Femur (tissue), 1 donor: ENCODE measurements at places on chromosomes 16 and 17.
A peak's percentile ranks its signal among the peaks of the same experiment; 100 is the strongest.

- no peak for DNase-seq
These were observed 48.3 kb upstream of the GPR139 start for GRCh38 chr16:20122011-20122410.

- DNase-seq, result no peak
These were observed 51.1 kb downstream of the ADAMTS18 start for GRCh38 chr16:77383606-77384187.

- DNase-seq, result peak; percentile 83
These were observed 116.1 kb downstream of the METRNL start for GRCh38 chr17:83195330-83196023.

DNA sequence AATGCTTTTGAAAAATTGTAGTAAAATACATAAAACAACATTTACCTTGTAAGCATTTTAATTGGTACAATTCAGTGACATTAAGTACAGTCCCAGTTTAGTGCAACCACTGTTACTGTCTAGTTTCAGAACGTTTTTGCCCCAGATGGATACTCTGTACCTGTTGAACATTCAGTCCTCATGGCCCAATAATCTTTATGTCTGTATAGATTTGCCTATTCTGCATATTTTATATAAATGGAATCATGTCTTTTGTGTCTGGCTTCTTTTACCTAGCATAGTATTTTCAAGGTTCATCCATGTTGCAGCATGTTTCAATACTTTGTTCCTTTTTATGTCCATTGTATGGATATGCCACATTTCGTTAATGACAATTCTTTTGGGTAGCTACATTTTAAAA is 37.2 kb downstream of the TENT4B start:
- no peak for DNase-seq

GRCh38 chr17:8109661-8110455 is 8.5 kb downstream of the ALOXE3 start:
- peak; percentile 38 for DNase-seq

- DNase-seq, result no peak
These were observed 15.9 kb upstream of the PECAM1 start for GRCh38 chr17:64406321-64407200.

GRCh38 chr16:84277244-84277823 is 17.3 kb upstream of the WFDC1 start:
- DNase-seq, result peak; percentile 76

GRCh38 chr17:82940226-82941020 is 100.6 kb upstream of the ZNF750 start:
- DNase-seq, result peak; percentile 18

GRCh38 chr17:8073627-8074484 is 13.7 kb downstream of the ALOX12B start:
- DNase-seq, result peak; percentile 67

GRCh38 chr17:15464231-15464985 is 3.0 kb downstream of the CDRT4 start:
- no peak for DNase-seq

GRCh38 chr16:80466024-80466987 is 74.5 kb upstream of the DYNLRB2 start:
- DNase-seq, result peak; percentile 83

DNA sequence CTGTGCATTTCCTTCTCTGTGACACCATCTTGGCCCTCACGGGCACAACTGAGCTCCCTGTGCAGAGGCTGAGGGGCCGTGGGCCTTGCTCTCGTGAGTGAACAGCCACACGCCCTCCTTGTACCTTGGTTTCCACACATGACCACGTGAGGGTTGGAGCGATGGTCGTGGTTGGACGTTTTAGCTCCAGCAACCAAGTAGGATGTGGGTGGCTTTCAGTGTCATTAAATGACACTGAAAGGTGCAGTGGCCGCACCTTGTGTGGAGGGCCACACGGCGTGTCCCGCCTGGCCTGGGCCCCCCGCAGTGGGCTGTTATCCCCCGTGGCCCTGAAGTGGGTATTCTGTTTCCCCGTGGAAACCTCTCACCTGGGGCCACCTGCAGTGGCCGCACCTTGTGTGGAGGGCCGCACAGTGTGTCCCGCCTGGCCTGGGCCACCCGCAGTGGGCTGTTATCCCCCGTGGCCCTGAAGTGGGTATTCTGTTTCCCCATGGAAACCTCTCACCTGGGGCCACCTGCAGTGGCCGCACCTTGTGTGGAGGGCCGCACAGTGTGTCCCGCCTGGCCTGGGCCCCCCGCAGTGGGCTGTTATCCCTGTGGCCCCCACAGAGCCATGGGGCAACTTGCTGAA is 28.2 kb downstream of the ACSF3 start:
- DNase-seq, result no peak

- DNase-seq, result no peak
These were observed 2.3 kb upstream of the CBX8 start for GRCh38 chr17:79799174-79799537.

DNA sequence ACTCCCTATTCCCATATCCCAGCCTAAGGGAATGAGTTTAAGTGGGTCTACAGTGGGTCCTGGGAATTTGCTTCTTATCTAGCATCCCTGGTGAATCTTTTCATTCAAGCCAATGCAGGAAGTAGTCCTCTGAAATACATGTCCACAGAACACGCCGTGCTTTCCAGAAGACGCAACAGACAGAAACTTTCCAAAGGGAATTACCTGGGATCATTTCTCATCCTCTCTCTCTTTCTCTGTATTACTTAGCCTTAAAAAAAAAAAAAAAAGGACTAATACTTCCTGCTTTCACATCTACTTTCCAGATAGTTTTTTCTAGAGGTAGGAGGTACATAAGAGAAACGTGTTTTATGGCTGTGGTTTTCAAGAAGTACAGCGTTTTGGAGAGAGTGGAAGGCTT is 499.0 kb downstream of the MAF start:
- no peak for DNase-seq

- DNase-seq, result no peak
These were observed 488.9 kb downstream of the SHISA9 start for GRCh38 chr16:13390093-13390985.

DNA sequence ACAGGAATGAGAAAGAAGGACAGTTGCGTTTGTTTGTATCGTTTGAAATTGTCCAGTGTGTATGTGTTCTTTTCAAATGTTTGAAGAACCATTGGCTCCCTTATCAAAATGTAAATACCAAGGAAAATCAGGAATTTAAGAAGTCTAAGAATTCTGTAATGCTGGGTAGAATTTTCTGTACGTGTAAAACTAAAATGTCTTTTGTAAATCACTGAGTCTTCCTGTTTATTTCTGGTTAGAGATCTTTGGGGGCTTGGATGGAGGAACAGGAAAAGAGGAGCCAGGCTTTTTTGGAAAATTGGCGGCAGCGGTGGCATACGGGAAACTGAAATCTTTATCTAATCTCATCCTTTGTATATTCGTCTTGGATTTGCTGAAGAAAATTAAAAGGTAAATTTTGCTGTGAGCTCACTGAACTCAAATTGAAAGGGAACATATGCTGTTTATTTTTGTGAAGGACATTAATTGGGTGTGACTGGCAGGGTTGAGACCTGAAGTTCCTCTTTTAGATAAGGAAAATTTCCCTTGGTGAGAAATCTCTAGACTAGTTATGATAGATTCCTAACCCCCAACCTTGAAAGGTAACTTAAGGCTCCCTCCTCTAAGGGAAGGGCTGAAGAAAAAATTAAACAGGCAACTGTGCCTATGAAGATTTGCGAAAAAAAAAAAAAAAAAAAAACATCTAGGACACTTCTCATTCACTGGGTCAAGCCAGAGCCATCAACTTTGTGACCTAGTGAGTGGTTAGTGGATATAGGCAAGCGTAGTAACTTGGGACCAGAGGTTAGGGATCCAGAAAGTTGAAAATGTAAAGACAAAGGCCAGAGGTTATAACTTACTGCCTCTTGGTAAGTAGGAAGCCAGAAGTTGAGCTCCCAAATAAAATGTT is 10.8 kb downstream of the TAT start:
- no peak for DNase-seq

- no peak for DNase-seq
These were observed 9.7 kb downstream of the RAD51C start for GRCh38 chr17:58702045-58702476.

- DNase-seq, result no peak
These were observed 90.0 kb downstream of the GNAO1 start for GRCh38 chr16:56281249-56281805.

- DNase-seq, result no peak
These were observed 43.3 kb downstream of the PARN start for GRCh38 chr16:14586637-14587305.

DNA sequence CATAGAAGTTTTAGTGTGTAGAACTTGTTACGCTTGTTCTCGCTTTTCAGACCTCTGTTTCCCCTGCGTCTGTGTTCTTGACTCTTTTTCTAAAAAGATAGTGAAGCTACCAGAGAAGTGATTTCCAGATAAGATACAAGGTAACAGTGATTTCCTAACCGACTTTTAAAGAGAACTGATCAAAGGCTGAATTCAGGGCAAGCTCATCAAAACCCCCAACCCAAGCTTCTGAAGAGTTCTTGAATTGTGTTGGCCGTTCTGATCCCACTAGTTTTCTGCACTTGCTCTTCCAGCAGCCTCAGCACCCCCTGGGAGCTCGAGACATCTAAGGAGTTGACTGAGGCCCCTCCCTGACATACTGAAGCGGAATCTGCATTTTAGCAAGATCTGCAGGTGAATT is 12.7 kb upstream of the NSMCE1 start:
- DNase-seq, result no peak

DNA sequence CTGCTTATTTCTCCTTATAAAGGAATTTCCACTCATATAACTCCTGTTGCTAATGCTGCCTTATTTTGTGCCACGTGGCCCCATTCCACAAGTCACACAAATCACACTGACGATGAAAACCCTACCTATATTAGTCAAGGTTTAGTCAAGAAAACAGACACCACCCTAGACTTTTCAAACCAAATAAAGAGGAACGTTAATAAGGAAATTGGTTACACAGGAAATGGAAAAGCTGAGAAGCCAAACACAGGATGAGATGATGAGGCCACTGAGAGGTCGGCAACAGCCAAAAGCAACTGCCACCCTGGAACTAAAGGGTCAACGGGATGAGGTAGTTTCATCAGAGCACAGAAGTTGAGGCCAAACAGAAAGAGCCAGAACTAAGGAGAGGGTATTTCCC is 47.3 kb upstream of the ALOX12 start:
- DNase-seq, result peak; percentile 31

GRCh38 chr17:56023851-56024250 is 129.4 kb upstream of the ANKFN1 start:
- DNase-seq, result no peak

DNA sequence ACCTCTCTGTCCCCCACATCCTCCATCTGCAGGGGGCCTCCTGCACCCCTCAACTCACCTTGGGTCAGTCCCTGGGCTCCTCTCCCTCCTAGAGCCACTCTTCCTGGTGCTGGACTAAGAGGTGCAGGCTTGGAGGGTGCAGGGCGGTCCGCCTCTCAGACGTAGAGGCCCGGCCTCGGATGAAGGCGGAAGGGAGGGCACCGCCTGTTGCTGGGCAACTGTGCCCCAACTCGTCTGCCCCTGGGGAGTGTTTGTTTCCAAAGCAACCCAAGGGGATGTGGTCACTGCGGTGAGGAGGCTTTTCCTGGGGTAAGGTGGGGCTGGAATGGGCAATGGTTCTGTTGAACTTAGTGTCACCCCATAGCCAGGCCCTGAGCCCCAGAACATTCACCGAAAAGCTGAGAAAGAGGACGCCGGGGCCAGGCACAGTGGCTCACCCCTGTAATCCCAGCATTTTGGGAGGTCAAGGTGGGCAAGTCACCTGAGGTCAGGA is at the start of gene C16orf54:
Gene C16orf54, minus strand, starts transcription at position 138 of the 493 bp plus-strand sequence. CDS start 1,039 bp downstream, outside the sequence.
- DNase-seq, result peak; percentile 83

DNA sequence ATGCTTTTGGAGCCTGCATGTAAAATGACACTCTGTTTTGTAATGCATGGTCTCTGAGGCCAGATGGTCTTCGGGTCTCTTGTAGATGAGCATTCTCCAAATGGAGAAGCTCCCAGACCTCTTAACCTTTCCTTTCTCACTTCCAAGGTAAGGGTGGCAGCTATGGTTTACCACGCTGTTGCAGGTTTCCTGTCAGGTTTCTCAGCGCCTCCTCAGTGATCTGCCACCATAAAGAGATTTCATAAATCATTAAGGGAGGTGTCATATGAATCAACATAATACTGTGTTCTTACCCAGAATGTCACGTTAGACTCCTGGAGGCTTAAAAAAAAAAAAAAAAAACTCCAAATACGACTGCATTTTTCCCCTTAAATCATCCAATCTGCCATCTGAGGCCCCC is 787.4 kb upstream of the EEF2KMT start:
- no peak for DNase-seq

DNA sequence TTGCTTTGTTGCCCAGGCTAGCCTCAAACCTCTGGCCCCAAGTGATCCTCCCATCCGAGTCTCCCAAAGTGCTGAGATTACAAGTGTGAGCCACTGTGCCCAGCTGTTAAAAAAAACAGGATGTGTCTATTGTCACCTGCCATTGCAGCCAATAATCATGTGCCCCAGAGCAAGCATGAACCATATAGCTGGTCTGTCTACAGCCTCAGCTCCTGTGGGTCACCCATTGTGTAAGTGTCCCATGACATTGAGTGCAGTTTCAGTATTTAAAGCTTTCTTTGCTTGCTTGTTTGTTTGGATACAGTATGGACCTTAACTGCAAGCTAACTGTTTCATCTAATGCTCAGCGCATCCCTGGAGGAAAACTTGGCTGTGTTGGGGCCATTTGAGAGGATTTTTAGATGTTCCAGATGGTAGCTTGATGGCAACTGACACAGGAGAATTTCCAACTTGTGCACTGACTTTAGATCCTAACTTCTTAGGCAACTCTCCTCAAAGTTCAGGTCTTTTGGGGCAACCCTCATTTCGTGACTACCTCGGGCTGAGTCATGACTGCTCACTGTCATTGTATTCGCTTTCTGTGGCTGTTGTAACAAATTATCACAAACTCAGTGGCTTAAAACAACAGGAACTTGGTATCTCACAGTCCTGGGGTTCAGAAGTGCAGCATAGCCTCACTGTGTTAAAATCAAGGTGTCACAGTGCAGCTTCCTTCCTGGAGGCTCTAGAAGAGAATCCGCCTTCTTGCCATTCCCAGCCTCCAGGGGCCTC is 30.3 kb upstream of the ADORA2B start:
- no peak for DNase-seq

- no peak for DNase-seq
These were observed at the start of gene RAC3 for GRCh38 chr17:82031303-82031884. Gene RAC3 (plus strand): TSS chr17:82031678. CDS start chr17:82031762, 84 bp downstream.

DNA sequence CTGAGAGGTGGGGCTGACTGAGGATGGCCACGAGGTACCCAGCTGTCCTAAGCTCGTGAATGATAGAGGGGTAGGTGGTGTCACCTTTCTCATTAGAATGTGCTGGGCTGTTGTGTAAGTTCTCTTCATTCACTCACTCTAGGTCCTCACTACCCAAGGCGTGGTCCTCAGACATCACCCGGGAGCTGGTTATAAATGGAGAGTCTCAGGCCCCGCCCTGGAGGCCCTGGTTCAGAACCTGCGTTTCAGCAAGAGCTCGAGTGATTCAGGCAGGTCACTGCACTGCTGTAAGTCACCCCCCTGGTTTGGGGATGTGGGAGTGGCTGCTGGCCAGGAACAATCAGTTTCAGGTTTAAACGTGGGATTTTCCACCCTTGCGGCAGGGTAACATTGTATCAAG is 139.8 kb downstream of the FOXL1 start:
- no peak for DNase-seq

- DNase-seq, result peak; percentile 21
These were observed 704 bp downstream of the ASIC2 start for GRCh38 chr17:33292201-33292980.
